ENCODE measurements at places on chromosomes 1 and 21. TPM values are rescaled to one million over a fixed set of nuclear protein-coding genes. Genes with fewer than 3 reads are reported as not detected.
A peak's percentile ranks its signal among the peaks of the same experiment; 100 is the strongest.

DNA sequence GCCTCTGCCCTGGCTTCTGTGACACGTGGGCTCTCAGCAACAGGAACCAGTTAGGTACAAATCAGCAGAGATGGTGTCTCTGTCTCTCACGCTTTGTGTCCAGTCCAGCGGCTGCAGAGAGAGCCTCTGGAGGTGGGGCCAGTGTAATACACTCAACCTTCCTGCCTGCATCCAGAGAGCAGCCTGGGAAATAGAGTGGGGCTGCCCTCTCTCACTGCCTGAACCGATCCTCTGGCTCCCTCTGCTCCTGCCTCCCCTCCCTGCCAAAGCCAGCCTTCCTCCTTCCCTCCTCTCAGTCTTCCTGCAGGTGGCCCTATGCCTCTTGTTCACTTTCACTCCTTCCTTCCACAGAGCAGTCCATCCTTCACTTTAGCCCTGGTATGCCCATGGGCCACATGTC, at the start of gene ZNF648:
ZNF648 (minus strand) TSS at position 119 of the 400 bp plus-strand sequence. CDS start 3,702 bp downstream, outside the sequence.
- DNase-seq = peak; percentile 62

DNA sequence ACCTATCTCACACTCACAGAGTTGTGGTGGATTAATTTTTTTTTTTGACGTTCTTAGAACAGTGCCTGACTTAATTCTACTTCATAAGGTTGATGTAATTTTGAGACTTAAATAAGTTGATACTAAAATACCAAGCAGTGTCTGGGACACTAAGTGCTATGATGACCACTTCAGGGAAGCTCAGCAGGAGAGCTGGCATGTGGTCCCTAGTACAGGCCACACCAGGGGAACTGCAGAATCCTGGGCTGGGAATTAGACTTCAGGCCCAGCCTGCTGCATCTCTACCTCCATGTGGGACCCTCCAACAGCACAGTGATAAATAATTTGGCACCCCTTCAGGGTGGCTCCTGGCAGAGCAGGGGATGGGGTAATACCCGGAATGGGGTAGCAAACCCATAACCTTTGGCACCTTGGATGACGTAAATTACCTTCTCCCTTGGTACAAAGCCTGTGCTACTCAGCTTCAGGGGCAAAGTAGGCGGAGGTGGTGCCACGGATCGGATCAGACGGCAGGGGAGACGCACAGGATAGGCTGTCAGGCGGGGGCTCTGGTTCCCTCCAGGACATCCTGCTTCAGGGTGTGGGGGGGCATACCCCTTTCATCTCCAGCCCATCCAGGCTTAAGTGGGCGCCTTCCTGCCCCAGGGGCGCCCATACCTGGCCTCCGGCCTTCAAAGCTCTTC, 4.8 kb downstream of the MFSD2A start:
- DNase-seq = no peak

GRCh38 chr1:107842241-107842640, 122.7 kb downstream of the VAV3 start:
- no peak for DNase-seq

DNA sequence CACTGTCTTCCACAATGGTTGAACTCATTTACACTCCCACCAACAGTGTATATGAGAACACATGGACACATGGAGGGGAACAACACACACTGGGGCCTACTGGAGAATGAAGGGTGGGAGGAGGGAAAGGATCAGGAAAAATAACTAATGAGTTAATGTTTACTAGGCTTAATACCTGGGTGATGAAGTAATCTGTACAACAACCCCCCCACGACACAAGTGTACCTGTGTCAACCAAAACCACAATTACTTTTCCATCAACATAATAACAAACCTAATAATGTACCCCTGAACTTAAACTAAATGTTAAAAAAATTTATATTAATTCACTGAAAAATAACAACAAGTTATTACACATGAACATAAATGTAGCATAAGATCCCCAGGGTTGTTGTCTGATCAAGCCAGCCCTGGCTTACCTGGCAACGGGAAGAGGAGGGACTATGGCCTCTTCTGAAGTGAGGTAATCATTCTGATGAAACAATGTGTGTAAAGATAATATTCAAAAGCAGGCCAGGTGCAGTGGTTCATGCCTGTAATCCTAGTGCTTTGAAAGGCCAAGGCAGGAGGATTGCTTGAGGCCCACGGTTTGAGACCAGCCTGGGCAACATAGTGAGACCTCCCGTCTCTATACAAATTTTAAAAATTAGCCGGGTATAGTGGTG, 40.8 kb upstream of the HEATR1 start:
- no peak for DNase-seq

DNA sequence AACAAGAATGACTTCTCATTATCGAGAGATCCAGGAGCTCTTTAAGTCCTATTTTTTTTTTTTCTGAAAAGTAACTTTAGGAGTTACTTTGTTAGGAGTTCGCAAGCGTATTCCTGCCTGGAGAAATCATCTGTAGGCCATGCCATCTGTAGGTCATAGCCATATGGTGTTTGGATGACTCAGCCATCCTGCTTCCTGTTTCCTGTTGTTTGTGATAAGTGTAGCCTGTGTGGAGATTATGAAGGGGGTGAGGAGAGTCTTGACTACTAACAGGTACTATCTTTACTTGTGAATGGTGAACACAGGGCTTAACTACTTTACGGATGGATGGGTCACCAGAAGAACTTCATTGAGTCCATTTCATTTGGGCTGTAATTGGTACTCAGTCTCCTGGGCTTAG, 327.2 kb downstream of the PTPRU start:
- DNase-seq = no peak

- DNase-seq = peak; percentile 59
These were observed 10.6 kb downstream of the GBP5 start for GRCh38 chr1:89261926-89262515.

GRCh38 chr1:104702731-104703130, 953.0 kb downstream of the AMY1C start:
- no peak for DNase-seq

DNA sequence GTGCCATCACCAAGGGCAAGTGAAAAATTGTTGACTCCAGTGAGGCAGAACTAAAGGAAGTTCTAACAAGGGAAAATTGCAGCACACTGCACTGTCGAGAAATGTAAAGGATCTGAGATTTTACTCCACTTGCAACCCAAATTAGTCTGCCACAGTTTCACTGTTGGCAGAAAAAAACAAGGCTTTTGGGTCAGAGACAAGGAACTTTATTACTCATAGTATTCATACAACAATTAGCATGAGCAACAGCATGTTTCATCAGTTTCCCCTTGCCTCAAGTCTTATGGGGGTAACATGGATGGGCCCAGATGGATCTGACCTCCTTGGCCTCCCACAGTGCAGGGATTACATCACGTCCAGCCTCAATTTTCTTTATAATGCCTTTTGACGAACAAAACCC, 125.3 kb downstream of the LTN1 start:
- no peak for DNase-seq

DNA sequence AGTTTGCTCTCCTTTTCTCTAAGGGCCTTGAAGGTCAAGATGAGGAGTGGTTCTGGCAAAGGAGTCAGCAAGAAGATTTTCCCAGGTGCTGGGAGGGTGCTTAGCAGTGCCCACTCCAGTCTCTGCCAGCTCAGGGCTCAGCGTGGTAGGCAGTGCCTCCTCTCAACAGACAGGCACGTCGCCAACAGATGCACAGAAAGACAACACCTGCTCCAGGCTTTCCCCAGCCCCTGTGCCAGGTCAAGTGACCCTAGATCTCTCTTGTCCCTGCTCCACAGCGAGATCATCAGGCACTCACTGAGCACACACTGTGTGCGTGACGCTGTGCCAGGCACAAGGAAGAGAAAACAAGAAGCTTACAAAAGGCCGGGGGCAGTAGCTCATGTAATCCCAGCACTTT, 86.0 kb downstream of the CASZ1 start:
- DNase-seq = no peak

OR14K1 gene
- total RNA-seq = 0.29 TPM

MMP23B gene
- total RNA-seq = 12.7 TPM

RGS13 gene
- total RNA-seq = not detected

G0S2 gene
- total RNA-seq = not detected

PROX1 gene
- total RNA-seq = 2.5 TPM

MSH4 gene
- 0.34 TPM for total RNA-seq

Data from endodermal cell (in vitro differentiated cells).